HS-27A (cell line): ENCODE measurements at places on chromosomes 5 and 9.

DNA sequence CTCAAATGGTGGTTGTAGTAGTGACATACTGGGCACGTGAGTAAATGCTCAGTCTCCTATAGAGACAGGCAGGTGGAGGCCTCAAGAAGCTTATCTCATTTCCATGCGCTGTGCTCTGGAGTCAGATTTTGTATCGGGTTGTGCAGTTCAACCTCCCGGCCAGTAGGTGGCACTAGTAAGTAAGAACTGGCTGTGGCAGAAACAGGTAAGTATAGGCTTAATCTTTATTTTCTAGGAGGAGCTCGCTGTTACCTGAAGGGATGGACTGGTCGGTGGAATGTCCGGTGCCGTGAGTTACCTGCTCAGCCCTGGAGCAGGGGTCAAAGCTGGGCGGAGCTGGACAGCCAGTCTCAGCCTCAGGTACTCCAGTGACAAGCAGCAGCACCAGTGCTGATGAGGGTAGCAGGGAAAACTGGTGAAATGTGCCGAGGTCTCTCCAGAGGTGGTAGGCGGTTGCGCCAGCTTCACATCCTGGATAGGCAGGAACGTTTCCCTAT, 880.1 kb upstream of the SEMA6A start:
- no peak for DNase-seq

DNA sequence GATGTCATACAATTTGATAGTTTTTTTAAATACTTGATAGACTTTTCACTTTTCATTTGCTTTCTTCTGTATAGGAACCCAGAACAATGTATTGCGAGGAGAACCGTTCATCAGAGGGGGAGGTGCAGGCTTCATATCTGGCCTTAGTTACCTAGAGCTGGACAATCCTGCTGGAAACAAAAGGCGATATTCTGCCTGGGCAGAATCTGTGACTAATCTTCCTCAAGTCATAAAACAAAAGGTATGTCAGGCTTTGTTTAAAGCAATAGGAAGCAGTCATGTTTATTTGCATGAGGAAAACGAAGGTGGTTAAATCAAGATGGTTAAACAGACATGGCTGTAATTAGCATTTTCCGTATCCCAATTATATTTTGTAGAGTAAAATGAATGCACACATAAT, 46.0 kb downstream of the C7 start:
- no peak for DNase-seq

GRCh38 chr9:91359734-91360470, 1.8 kb downstream of the AUH start:
- DNase-seq = no peak

GRCh38 chr5:88251048-88251711, 17.5 kb downstream of the TMEM161B start:
- no peak for DNase-seq

- DNase-seq = no peak
Observed at GRCh38 chr9:136254381-136255165, 9.0 kb upstream of the QSOX2 start.

- no peak for DNase-seq
Observed at GRCh38 chr9:7172154-7173115, 414.7 kb downstream of the KDM4C start.

- no peak for DNase-seq
Observed at GRCh38 chr5:135827965-135828781, 6.3 kb upstream of the SLC25A48 start.

DNA sequence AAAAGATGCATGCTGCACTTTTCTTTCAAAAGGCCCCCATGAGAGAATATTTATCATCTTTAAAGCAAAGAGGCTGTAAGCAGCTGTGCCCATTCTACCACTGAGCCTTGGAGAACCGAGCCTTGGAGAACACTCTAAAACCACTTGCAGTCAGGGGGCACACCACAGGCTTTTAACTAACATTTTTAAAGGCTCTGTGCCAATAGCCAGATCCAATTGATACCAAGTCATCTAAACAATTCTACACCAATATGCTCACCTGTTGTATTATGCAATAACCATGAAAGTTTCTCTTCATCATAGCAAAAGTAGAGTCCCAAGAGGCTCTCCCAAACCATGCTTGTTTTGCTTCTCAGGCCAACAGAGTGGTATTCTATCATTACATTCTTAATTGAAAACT, 1090.5 kb upstream of the SEMA6A start:
- no peak for DNase-seq

- DNase-seq = no peak
Observed at GRCh38 chr5:97629276-97629675, 446.2 kb upstream of the RIOK2 start.

- DNase-seq = no peak
Observed at GRCh38 chr5:9351546-9351945, 194.3 kb downstream of the SEMA5A start.

DNA sequence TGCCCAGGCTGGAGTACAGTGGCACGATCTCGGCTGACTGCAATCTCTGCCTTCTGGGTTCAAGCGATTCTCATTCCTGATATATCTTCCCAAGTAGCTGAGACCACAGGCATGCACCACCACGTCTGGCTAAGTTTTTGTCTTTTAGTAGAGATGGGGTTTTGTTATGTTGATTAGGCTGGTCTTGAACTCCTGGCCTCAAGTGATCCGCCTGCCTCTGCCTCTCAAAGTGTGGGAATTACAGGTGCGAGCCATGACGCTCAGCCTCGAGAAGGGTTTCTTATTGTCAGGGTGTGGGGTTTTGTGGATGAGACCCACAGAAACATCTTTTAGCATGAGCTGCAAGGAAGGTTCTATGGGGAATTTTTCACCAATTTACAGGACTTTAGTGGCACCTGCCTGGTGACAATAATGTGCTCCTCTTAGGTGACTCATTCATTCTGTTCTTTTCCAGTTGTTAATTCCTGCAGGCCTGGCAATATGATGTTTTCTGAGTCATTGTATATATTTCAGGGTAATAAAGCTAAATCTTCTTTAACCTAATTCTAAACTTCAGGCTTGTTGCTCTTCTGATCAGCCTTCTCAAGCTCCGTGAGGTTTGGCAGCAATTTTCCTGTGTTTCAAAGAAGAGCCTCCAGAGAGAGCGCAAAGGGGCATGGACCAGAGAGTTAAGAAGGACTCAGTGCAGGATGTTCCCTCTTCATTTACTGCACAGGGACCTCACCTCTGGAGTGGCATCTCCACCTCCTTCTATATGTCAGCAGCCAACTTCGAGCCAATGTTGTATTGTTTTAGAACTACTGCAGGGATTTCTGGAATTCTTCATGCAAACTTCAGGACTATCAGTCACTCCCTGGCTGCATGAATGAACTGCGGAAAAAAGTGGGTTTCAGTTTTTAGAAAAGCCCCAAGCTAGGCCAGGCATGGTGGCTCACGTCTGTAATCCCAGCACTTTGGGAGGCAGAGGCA, 77.8 kb upstream of the ZNF618 start:
- DNase-seq = no peak

- no peak for DNase-seq
Observed at GRCh38 chr5:76608833-76609232, 14.4 kb downstream of the F2RL2 start.

DNA sequence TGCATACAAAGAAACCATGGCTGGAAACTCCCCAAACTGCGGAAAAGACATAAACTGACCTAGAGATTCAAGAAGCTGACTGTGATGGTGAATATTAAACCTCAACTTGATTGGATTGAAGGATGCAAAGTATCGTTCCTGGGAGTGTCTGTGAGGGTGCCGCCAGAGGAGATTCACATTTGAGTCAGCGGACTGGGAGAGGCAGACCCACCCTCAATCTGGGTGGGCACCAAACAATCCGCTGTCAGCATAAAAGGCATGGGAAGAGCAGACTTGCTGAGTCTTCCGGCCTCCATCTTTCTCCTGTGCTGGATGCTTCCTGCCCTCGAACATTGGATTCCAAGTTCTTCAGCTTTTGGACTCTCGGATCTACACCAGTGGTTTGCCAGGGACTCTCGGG, 24.8 kb upstream of the WDR5 start:
- DNase-seq = no peak

DNA sequence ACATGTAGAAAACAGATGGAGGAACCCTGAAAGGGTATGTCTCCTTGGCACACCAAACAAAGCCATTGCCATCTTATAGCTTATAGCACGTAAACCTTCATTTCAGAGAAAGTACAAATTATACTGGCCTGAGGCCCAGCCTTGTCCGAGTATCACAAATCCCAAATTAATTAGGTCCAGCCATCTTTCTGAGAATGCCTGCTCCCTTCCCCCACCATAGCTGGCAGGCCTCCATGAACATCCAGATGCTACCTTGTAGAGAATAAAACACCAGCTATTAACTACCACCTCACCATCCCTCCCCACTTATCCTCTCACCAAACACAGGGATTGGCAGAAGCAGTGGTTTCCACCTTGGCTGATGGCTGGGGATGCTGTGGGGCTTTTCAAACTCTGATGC, 224.0 kb downstream of the SPOCK1 start:
- no peak for DNase-seq

- no peak for DNase-seq
Observed at GRCh38 chr5:157458835-157459234, 1.2 kb upstream of the NIPAL4 start.

GRCh38 chr5:35320029-35320428, 89.7 kb upstream of the PRLR start:
- no peak for DNase-seq

DNA sequence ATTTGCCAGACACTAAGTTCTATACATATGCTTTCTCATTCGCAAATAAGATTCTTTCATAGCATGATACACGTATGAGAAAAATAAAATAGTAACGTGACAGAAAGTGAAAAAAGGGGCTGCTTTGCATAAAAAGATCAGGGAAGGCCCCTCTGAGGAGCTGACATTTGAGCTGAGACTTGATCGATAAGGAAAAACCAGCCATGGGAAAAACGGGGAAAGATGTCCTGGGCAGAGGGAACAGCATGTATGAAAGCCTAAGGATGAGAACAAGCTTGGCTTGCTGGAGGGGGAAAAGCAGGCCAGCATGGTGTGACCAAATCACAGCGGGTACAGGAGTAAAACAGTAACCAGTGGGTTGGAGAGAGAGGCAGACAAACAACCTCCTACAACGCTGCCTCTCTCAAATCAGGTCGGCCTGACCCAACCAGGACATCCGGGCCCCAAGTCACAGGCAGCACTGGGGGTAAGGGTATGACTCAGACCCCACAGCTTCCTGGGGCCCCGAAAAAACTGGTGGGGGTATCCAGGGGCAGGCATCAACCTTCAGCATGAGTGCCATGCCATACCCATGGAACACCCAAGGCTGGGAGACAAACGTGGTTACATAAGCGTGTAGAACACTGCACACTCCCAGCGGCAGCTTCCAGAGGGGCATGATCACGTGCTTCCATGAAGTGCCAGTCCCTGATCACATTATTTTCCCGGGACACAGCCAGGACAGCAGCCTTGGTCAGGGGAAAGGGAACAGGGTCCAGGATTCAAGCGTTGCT, 2.2 kb downstream of the TNIP1 start:
- no peak for DNase-seq

DNA sequence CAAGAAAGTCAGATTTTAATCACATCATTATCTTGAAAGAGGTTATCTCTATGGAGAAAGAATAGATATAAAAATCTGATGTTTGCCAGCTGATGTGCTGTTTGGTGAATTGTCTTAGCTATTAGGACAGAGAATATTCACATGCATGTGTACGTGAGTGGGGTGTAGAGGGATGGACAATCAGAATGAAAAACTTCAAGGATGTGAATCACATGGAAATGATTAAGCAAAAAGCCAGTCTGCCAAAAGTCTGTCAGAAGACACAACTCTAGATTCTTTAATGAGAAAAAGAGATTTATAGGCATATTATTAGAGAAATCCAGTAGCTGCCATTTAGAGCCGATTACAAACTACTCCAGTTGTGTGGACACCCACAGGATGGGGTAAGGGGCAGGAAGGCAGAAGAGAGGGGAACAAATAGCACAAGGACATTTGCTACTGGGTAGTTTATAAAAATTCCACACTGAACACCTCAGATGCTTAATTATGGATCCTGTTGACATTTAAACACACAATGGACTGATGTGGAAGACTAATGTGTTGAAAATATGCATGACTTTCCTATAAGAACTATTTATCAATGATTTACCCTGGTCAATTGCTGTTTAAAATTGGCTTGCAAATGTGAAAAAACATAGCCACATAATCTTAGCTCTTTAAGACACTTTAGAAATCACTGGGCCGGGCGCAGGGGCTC, 127.4 kb downstream of the PTTG1 start:
- no peak for DNase-seq

GRCh38 chr5:17157916-17158529, 59.4 kb upstream of the BASP1 start:
- DNase-seq = no peak
